Caco-2 (cell line): ENCODE measurements at places on chromosomes 4 and X. TPM values are rescaled to one million over a fixed set of nuclear protein-coding genes. Genes with fewer than 3 reads are reported as not detected.

The MID2 gene
- 1.8 and 1.9 TPM in 2 replicates for total RNA-seq

The SCML2 gene
- 13.1 and 13.8 TPM in 2 replicates for total RNA-seq

The GLUD2 gene
- 1.2 and 1.3 TPM in 2 replicates for total RNA-seq

The HSFX2 gene
- total RNA-seq: 0.23 TPM in 1 of 2 replicates, not detected in the other

The NEK1 gene
- 8.2 and 8.7 TPM in 2 replicates for total RNA-seq

The GAGE2A gene
- total RNA-seq: not detected in 2 replicates

The LAP3 gene
- 62.7 and 65.4 TPM in 2 replicates for total RNA-seq

The PASD1 gene
- not detected in 2 replicates for total RNA-seq

The CSAG3 gene
- total RNA-seq: not detected in 2 replicates

The TCEAL7 gene
- total RNA-seq: not detected in 2 replicates

The TRIM75 gene
- total RNA-seq: not detected in 2 replicates
